NCI-H1092 (cell line): ENCODE measurements at places on chromosomes 5 and 9.

DNA sequence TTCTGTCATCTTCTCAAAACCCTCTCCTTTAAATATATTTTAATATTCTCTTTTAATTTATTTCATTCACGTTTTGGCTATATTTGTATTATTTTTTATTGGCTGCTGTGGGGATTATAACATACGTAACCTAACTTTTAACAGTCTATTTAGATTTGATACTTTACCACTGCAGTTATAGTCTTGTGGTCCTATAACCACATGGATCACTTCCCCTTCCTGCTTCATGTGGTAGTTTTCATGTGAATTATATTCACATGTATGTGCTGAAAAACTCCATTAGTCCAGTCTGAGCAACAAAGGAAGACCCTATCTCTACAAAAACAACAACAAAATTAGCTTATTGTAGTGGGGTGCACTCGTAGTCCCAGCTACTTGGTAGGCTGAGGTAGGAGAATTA is 34.3 kb downstream of the CENPP start:
- no peak for DNase-seq

DNA sequence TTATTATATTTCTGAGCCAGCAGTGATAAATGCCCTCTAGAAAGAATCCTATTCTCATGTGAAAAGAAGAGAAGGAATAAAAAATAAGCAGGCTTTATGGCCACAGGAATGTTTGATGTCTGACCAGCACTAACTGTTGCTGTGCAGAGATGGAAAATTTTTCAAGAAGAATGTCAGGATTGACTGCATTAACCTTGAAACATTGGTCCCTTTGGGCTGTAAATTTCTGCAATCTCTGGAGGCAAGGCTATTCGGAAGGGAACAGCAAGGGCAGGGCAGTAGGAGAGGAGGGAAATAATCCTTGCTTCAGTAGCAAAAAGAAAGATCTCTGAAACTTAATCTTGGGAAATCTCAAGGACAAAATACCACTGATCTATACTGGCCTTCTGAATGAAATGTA is 415.2 kb downstream of the DNAH5 start:
- DNase-seq = no peak

GRCh38 chr9:136835932-136836904 is 6.1 kb upstream of the AJM1 start:
- DNase-seq = no peak

DNA sequence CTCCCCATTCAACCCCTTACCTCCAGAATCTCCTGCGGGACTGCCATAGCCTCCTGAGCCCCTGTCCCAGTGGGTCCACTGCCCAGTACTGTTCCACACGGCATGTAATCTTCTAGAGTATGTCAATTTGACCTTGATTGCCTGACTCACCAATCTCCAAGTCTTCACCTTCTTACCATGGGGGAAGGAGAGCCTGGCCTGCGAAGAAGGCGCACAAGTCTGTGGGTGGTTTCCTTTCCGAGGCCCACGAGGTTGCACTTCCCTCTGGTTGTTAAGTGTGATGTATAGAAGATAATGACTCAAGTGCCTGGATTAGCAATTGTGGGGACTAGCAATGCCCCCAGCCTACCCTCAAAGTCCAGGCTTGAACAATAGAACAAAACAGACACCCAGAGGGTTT is 8.1 kb upstream of the TENT4A start:
- DNase-seq = no peak

DNA sequence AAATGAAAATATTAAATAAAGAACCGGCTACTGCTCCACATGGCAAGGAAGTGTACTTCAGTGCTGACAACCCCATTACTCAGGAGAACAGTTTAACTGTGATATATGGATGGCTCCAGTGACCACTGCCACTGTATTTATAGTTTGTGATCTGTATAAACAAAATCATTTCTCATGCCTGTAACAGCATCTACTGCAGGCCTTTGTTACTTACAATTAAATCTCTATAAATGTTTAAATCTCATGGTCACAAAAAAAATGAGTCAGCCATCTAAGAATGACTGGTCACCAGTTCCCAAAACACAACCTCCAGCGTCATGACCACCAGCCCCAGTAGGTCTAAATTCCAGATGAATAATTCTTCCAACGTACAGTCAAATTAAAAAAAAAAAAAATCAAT is 24.6 kb downstream of the SERINC5 start:
- no peak for DNase-seq

DNA sequence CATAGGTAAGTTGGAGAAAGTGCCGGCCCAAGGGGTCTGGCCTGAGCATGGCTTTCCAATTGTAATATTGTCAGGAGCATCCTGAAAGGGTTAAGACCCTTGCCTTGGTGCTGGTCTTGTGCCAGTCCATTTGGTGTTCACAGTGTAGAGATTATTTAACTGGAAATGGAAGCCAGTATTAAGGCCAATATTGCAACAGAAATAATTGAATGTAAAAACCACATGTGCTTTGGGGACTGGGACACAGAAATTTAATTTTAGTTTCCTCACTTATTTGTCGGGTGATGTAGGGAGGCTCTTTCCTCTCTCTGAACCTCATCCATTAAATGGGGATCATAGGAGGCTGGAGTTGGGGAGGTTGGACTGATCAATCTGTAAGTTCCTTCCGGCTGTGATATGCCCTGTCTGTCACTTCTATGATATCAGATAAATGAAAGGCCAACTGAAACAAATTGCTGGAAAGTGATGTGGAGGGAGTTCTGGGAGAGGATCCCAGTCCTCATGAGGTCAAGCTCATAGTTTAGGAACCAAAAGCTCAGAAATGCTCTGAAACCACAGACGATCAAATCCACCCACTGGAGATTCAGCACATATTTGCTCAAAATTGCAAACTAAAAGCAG is 54.8 kb upstream of the COL15A1 start:
- DNase-seq = no peak

DNA sequence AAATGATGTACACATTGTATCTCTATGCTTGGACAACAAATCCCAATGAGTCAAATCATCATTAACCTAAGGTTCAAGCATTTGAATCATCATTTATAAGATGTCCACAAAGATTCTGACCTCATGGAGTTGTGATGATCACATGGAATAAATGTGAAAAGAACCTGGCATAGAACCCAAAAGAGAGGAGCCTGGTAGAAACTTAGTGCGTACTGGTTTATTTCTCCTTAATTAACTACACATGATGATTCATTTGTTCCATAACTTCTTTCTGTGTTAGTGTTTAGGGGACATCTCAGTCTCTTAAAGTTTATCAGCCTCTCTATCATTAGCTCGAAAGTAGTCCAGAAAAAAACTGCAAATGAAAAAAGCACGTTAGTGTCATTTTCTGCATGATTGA is 411.6 kb downstream of the BRINP1 start:
- DNase-seq = no peak

- DNase-seq = no peak
Observed at GRCh38 chr5:126641387-126641786, 40.6 kb downstream of the PHAX start.

DNA sequence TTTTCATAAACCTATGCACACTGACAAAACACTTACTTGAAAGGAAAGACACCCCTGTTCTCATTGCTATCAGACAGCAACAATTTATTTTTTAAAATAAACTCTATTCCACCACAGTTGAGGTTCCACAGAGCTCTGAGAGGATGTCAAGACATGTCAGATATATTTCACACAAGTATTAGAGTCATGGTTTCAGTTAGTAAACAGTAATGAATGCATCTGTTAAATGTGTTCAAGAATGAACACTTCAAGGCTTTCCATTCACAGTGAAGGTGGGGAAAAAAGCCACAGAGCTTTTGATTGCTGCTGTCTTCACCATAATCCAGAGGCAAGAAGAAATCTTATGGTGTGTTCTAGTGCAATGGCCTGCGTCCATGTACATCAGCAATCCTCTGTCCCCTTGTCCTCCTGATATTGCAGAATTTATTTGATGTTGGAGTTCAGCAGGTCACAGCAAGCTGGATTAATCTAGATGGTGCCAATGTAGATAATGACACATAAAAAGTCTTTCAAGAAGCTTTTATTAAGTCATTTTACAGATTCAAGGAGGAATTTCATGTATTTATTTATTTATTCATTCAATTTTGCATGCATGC is 146.8 kb downstream of the GHR start:
- no peak for DNase-seq

DNA sequence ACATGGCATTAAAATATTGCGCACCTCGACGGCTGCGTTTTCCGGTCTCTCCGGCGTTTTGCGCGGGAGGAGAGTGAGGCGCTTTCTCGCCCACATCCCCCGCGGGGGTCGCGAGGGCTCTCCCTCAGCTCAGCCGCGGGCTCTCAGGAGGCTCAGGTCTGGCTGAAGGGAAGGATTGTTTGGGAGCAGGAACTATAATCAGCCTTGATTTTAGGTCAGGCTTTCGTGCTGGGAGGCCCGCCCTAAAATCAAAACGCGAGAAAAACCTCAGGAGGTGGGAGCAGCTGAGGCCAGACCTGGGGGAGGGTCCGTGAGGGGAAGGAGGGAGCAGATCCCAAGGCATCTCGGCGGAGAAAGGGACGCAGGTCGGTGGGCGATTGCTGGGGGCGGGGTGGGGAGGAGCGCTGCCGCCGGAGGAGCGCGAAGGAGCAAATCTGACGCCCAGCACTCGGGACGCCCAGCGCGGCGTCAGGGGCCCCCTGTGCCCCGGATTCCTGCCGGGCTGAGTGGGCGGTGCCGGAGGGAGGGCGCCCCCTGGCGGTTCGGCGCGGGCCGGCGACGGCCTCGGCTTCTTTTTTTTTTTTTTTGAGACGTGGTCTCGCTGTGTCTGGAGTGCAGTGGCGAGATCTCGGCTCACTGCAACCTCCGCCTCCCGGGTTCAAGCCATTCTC is 18.7 kb upstream of the RNF130 start:
- peak; percentile 21 for DNase-seq

GRCh38 chr5:75367401-75367800 is 30.4 kb downstream of the HMGCR start:
- no peak for DNase-seq

DNA sequence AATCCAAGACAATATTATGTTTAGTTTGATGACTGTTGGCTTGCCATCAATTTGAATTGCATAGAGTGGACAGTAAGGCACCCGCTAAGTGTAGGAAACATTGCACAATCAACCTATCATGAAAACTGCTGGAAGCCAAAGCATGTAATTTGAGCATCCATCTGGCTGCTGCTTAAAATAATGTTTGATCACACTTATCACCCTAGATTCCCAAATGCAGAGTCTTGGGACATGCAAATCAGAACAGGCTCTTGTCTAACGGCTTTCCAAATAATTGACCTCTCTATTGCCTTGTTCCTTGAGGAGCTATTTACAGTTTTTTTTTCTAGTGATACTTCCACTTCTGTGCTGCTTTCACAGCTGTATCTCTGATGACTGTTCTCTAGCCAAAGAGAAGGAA is 342.1 kb downstream of the PRR16 start:
- DNase-seq = no peak

- no peak for DNase-seq
Observed at GRCh38 chr5:82295144-82295543, 17.0 kb upstream of the RPS23 start.

- DNase-seq = no peak
Observed at GRCh38 chr5:120767178-120767820, 303.2 kb downstream of the PRR16 start.

- no peak for DNase-seq
Observed at GRCh38 chr5:37777432-37778130, 62.3 kb downstream of the GDNF start.

DNA sequence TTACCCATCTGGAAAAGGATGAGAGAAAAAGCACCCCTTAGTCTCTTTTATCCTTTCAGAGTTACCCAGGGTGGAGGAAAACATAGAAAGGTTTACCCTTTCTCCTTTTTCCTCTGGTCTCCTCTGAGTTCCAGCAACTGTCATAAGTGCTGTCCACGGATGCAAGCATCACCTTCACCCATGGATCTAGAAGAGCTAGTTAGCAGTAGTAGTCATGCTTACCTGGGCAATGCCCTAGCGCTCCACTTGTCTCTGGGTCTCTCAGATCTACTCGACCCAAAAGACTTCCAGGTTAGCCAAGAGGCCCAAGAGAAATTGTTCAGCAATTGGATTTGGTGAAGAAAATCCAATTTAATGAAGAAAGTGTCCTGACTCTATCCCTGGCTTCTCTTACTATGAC is 656.2 kb upstream of the PTPRD start:
- no peak for DNase-seq

DNA sequence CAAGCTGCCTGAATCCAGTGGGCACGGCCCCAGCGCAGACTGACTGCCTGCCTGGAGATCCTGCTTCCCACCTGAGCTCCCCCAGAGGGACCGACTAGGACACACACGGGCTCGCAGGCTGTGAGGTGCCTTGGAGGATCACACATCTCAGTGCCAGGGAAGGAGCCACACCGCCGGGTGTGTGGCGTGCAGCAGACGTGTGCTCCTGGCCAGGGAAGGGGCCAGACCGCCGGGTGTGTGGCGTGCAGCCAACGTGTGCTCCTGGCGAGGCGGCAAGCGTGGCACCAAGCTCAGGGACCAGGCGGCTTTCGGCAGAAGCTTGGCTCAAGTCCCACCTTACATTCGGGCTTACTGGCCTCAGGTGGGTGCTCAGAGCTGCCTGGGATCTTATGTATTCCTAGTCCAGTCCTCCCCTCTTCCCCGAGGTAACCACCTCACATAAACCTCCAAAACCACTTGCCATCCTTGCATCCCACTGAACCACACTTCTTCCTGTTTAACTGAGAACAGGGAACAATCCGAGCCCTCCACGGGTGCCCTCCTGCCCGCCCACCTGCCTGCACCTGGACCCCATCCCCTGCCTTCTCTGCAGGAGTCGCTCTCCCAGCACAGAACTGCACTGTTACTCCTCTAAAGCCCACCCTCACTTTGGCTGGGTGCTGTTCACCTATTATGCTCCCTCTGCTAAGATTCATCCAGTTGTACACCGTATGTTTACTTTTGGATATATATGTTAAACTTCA is 22.4 kb upstream of the MRNIP start:
- DNase-seq = no peak

GRCh38 chr5:617896-618295 is 5.8 kb downstream of the CEP72 start:
- no peak for DNase-seq

DNA sequence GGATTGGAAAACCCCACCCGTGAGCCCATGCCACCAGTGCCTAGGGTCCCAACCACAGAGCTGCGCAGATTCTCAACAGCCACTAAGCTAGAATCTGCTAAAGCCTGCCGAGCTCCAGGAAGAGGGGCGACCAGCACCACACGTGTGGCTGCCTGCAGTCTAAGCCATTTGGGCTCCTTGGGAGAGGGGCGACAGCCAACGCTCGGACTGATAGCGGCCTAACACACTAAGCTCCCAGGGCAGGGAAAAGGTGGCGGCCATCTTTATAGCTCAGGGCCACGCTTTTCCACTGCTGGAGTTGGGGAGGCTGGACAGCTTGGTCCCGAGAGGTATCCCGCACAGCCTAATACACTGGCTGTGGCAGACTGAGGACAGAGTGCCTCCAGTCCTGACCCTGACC is 631.8 kb downstream of the CETN3 start:
- DNase-seq = no peak

DNA sequence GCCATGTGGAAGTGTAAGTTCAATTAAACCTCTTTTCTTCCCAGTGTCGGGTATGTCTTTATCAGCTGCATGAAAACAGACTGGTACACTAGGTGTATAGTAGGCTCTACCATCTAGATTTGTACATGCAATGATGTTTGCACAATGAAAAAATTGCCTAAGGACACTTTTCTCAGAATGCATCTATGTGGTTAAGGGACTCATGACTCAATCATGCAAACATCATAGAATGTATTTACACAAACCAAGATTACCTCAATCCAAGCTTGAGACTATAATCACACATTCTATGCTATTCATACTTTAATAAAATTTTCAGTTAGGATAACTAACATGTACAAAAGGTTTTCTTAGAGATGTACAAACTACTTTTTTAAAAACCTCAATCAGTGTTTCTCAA is 1164.5 kb downstream of the CDH12 start:
- DNase-seq = no peak

GRCh38 chr5:149235841-149236240 is 35.8 kb upstream of the AFAP1L1 start:
- no peak for DNase-seq

- no peak for DNase-seq
Observed at GRCh38 chr5:132263548-132264261, 6.2 kb downstream of the PDLIM4 start.
